Left colon (tissue), 2 donors: ENCODE measurements at places on chromosomes 16 and 17. TPM values are rescaled to one million over a fixed set of nuclear protein-coding genes. Genes with fewer than 3 reads are reported as not detected.

C1QL1 gene
- total RNA-seq, result 0.58 TPM

BAIAP2 gene
- total RNA-seq, result 22.7 TPM

SEPTIN12 gene
- 0.75 TPM for total RNA-seq

KCNJ12 gene
- total RNA-seq, result 0.84 TPM

KRT12 gene
- total RNA-seq, result 1.2 TPM

SRL gene
- total RNA-seq, result 0.50 TPM

ALOX12B gene
- total RNA-seq, result not detected

KRT39 gene
- total RNA-seq, result not detected

MARVELD3 gene
- 69.7 TPM for total RNA-seq

TNFRSF13B gene
- total RNA-seq, result 1.4 TPM

EXOC3L1 gene
- 2.3 TPM for total RNA-seq

NACA2 gene
- not detected for total RNA-seq

PRSS36 gene
- total RNA-seq, result 8.1 TPM

CCL23 gene
- total RNA-seq, result not detected

SLC38A8 gene
- total RNA-seq, result not detected

FGF11 gene
- 2.3 TPM for total RNA-seq

ATXN2L gene
- 98.5 TPM for total RNA-seq

CCL5 gene
- 8.3 TPM for total RNA-seq

FNDC8 gene
- total RNA-seq, result not detected

STH gene
- total RNA-seq, result not detected

SLC16A3 gene
- total RNA-seq, result 168 TPM

SOCS3 gene
- 33.1 TPM for total RNA-seq

PABPN1L gene
- not detected for total RNA-seq

GAS7 gene
- 22.9 TPM for total RNA-seq

VTN gene
- total RNA-seq, result 0.11 TPM

TMC8 gene
- total RNA-seq, result 8.8 TPM

FBXW10 gene
- not detected for total RNA-seq

NPIPB6 gene
- total RNA-seq, result 2.0 TPM

ZNF785 gene
- 14.9 TPM for total RNA-seq

HSD3B7 gene
- total RNA-seq, result 16.9 TPM

CCL1 gene
- not detected for total RNA-seq

ITGAE gene
- 16.2 TPM for total RNA-seq

C16orf74 gene
- 1.6 TPM for total RNA-seq

ASPSCR1 gene
- total RNA-seq, result 35.9 TPM

MED31 gene
- 11.3 TPM for total RNA-seq

NKD1 gene
- total RNA-seq, result 1.6 TPM

MSL1 gene
- 77.4 TPM for total RNA-seq

TPSG1 gene
- total RNA-seq, result 124 TPM

PHB1 gene
- 213 TPM for total RNA-seq

TEX19 gene
- total RNA-seq, result not detected

XYLT1 gene
- total RNA-seq, result 28.6 TPM

EPX gene
- not detected for total RNA-seq

PYDC1 gene
- not detected for total RNA-seq

GRAP gene
- 0.79 TPM for total RNA-seq

IGFBP4 gene
- 148 TPM for total RNA-seq

KRTAP4-6 gene
- total RNA-seq, result not detected

HNF1B gene
- 42.8 TPM for total RNA-seq

C16orf92 gene
- not detected for total RNA-seq

MT1A gene
- total RNA-seq, result 4.7 TPM

CES1 gene
- 33.4 TPM for total RNA-seq

RASD1 gene
- total RNA-seq, result 20.9 TPM

KCNAB3 gene
- total RNA-seq, result 2.2 TPM
